ENCODE measurements at places on chromosomes 2 and 18.

GRCh38 chr18:77870199-77870598 is 620.6 kb downstream of the GALR1 start:
- DNase-seq = no peak

DNA sequence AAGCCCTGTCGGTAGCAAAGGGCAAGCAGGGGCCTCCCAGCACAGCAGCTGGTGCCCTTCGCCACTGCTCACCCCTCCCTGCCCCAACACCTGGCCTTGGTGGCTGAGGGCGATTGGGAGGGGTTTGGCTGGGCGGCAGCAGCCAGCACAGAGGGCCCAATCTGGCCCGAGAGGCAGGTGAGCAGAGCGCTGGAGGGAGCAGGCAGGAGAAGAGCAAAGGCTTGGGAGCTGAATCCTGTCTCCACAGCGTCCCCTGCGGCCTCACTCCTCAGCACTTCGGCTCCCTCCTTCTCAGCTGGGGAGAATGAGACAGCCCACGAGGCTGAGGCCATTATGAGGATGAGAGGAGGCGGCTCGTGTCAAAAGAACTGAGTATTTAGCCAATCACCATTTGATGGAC is 74.9 kb upstream of the TAF1B start:
- DNase-seq = no peak

- no peak for DNase-seq
These were observed 56.2 kb downstream of the SGPP2 start for GRCh38 chr2:222480497-222480896.

DNA sequence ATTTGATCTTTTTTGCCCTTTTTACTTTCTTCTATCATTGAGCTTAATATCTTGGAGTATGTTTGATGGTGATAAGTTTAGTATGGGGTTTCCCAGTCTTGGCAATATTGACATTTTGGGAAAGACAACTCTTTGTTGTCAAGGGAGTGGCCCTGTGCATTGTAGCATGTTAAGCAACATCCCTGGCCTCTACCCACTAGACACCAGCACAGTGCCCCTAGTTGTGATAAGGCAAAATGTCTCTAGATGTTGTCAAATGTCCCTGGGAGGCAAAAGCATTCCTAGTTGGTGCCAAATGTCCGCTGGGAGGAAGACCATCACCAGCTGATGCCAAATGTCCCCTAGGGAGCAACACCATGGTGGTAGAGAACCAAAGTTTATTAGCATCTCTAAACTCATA is 28.2 kb downstream of the GULP1 start:
- no peak for DNase-seq

- no peak for DNase-seq
These were observed 8.5 kb upstream of the CXCR4 start for GRCh38 chr2:136126421-136126926.

DNA sequence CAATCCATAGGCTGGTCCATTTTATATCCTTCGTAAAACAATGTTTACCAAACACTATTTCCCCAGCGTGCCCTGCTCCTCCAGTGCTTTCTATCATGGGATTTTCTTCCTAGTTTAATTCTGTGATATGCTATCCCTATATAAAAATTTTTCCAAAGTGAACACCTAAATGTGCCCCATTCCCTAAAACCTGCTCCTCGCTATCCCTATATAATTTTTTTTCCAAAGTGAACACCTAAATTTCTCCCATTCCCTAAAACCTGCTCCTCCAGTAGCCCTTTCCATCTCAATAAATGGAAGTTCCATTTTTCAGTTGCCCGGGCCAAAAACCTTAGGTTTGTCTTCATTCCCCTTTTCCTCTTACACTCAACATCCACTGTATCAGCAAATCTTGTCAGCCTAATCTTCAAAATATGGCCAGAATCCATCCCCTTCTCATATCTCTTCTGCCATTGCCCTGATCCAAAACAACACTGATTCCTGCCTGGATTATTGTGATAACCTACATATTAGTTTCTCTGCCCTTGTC is 26.1 kb downstream of the APOB start:
- DNase-seq = no peak

DNA sequence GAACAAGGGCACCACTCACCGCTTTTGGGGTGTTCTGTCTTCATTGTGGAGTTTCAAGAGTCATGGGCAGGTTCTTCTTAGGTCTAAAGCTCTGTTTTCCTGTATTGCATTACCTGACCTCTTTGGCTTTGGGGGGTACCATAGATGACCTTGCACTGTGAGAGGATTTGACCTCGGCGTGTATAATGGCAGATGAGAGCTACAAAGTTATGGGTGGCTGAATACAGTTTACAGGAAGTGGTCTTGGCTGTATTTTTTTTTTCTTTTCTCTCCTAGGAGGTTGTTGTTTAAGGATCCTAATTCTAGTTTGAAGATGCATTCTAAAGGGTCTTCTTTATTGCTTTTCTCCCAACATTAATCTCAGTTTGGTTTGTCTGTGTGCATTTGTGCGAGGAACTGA is 11.5 kb downstream of the GAL3ST2 start:
- no peak for DNase-seq

- no peak for DNase-seq
These were observed 97.7 kb upstream of the CTDP1 start for GRCh38 chr18:79581911-79582310.

GRCh38 chr2:133167990-133168389 is 400.3 kb downstream of the NCKAP5 start:
- DNase-seq = no peak

DNA sequence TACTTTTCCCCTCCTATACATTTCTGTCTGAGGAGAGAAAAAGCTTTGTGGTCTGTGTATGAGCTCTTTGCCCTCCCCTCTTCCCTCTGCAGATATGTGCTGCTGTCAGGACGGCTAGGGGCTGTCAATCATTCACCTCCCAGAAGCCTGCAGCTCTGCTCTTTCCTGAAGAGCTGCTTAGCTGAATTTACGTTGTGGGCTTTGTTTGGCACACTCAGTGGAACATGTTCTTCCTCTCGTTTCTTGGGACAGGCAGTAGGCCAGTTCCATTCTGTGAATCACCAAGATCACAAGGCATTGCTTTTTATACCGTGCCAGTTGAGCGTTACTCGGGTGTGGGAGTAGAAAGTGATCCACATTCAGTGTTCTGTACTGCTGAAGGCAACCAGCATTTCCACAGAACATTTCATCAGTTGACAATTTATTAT is 136.7 kb downstream of the LAMA3 start:
- DNase-seq = no peak

DNA sequence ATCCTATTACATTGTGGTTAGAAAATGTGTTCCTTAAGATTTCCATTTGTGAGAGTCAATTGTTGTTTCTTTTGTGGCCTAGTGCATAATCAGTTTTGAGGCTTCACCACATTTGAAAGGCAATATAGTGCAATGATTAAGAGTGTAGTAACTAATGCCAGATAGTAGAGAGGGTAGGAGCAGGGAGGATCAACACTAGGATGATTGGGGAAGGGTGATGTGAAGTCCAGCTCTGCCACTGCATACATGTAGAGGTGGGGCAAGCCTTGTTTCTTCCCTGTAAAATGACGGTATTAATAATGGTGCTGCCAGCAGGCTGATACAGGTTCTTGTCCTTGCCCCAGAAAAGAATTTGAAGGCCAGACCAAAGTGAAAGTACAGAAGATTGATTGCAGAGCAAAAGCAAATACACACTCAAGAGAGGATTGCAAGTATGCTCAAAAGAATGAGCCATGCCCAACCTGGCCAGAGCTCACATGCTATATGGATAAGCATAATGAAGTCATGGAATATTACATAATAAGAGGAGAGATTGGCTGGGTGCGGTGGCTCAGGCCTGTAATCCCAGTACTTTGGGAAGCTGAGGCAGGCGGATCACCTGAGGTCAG is 8.0 kb downstream of the SP100 start:
- no peak for DNase-seq

- no peak for DNase-seq
These were observed 15.4 kb downstream of the PDK1 start for GRCh38 chr2:172571245-172571644.

DNA sequence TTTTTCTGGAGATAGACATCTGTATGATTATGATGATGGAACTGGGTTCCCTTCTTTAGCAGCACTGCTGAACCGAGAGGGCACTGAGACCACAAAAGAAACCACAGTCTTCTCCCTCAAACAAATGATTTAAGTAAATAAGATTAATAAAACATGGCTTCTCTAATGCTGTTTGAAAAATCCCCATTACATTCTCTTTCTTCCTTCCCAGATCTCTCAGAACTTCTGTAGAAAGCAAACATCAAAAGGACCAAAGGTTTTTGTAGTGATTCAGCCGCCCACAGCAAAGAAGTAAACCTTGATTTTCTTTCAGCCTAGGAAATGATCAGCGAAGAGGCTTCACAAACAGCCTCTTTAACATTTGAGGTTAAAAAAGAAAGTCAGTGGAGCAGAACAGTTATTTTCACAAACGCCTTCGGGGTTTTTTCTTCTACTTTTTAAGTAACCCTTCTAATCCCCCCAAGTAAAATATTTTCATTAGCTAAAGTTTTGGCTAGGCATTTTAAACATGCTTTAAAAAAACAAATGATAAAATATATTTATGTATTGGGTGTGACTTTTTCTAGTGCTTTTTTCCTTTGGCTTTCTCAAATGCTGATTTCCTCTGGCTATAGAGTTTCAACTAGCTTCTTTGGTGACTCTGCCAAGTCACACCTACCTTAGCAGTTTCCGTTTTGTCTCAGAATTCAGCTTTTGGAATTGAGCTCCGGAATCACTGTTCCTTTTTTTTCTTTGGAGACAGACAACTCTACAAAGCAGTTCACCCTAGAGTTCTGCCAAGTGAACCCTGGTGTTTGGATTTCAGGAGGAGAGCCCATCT is 89.6 kb downstream of the UPP2 start:
- DNase-seq = no peak

- DNase-seq = no peak
These were observed 28.8 kb downstream of the SNORC start for GRCh38 chr2:232898592-232899543.

GRCh38 chr2:30164131-30164925 is 17.5 kb downstream of the YPEL5 start:
- no peak for DNase-seq

DNA sequence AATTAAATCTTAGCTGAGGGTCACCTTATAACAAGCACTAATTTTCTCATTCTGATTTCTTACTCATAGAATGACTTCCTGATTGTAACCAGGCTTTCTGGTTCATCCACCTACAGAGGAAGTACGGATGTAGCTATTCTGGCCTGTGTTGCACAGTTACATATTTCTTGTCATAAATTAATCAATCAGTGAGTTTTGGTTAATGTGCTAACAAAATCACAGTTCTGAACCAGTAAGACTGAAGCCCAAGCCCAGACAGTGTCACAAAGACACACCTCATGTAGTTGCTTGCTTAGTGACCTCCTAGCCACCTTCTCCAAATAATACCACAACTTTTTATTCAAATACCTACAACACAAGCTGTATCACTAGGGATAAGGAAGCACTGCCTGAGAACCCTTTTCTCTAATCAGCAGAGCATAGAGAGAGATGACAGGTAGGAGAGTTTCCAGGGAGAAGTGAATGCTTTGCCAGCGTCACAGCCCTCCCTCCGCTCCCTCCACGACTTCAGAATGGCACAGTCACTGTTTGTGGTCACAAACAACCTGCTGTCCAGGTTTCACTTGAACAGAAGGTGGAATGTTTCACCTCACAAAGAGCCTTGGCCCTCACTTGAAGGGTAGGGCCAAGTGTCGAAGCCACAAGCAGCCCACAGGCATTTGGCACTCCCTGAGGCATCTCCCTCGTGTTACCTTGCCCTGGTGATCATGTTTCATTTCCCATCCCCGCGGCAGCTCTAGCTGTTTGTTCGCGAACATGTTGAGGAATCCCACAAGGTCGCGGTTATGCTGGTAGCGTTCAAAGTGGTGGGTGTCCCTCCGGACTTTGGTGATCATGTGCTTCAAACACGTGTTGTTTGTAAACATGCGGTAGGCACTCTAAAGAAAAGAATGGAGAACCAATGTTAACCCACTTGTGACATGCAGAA is 120.8 kb upstream of the STK17B start:
- DNase-seq = no peak

DNA sequence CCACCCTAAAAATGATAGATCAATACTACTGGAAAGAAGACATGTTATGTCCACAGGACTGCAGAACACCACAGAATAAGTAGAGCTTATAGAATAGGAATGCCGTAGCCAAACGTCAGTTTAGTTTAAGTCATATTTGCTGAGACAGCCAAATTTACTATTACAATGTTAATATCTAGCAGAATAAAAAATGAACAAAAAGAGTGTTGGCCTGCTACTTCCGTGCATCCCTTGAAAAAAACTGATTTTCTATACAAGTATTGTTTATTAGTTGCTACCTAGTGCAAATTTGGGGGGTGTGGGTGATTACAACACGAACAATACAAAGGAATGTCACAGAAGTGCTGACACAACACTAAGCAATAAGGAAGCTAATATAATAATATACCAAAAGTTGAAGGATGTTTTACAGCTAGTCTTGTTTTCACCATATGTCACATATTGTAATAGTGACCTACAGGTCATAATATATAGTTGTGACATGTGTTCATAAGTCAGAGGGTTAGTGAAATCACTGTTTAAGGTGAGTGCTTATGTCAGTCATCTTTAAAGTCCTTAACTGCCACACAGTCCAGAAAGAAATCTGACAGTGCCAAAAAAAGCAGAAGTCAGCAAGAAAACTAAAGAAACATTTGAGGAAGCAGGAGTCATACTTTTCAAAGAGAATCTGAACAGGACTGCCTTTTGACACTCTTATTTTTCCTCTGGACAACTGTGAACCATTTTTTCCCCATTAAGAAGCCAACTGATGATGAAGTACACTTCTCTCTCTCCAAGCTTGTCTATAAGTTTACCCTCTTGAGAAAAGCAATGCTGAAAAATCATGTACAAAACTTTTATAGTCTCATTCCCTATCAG is 376.4 kb downstream of the ZEB2 start:
- no peak for DNase-seq

GRCh38 chr18:36066686-36067054 is 689 bp downstream of the RPRD1A start:
- no peak for DNase-seq

- DNase-seq = no peak
These were observed 603.6 kb downstream of the CPS1 start for GRCh38 chr2:211159972-211160371.

GRCh38 chr2:138090330-138090729 is 126.1 kb downstream of the HNMT start:
- no peak for DNase-seq

GRCh38 chr18:37440206-37440605 is 125.4 kb downstream of the CELF4 start:
- no peak for DNase-seq

- no peak for DNase-seq
These were observed 245.3 kb downstream of the STK39 start for GRCh38 chr2:168002021-168002553.

DNA sequence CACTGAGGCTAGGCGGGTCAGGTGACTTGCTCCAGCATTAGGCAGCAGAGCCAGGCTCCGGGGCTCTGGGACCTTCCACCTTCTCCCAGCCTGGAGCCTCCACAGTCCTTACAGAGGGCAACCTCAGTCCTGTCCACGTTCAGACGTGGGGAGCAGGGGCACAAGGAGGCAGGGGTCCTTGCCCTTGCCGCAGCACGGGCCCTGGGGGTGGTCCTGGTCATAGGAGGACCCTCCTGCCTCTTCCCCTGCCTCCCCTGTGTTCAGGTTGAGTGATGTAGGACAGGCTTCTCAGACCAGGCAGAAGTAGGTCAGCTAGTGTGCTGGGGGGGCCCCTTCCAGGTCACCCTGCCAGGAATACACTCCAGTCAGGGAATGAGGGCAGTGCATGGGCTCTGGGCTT is 5.4 kb upstream of the ARHGEF4 start:
- no peak for DNase-seq

- DNase-seq = no peak
These were observed 89.1 kb downstream of the ZEB2 start for GRCh38 chr2:144430722-144431391.
